ENCODE measurements at places on chromosomes 12 and 14.

GRCh38 chr14:92998946-92999345 lies 76.0 kb downstream of the CHGA start:
- no peak for DNase-seq

- DNase-seq = peak; percentile 69
These were observed 38.3 kb downstream of the ATF7IP start for GRCh38 chr12:14403711-14404196.

GRCh38 chr12:7161811-7162210 lies 27.7 kb upstream of the PEX5 start:
- DNase-seq = no peak

GRCh38 chr14:100737526-100737925 lies 10.8 kb downstream of the DLK1 start:
- no peak for DNase-seq

DNA sequence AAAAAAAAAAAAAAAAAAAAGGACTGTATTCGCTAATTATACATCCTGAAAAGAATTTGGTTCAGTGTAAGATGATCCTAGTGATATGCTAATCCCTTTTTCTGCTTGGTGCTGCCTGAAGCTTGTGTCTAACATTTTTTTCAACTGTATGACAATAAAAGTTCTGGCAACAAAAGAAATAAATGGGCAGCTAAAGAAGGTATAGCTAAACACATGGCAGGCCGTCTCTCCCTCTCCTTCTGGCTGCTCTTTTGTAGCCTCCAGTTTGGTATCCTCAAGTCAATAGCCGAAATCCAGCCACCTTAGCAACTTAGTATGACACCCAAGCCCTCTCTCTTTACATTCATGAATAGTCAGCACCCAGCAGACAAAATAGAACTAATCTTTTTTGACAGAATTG lies 198.3 kb upstream of the OTX2 start:
- no peak for DNase-seq

GRCh38 chr12:94792693-94793092 lies 142.3 kb upstream of the TMCC3 start:
- no peak for DNase-seq

- DNase-seq = no peak
These were observed 99.9 kb downstream of the PPM1H start for GRCh38 chr12:62834971-62835547.

DNA sequence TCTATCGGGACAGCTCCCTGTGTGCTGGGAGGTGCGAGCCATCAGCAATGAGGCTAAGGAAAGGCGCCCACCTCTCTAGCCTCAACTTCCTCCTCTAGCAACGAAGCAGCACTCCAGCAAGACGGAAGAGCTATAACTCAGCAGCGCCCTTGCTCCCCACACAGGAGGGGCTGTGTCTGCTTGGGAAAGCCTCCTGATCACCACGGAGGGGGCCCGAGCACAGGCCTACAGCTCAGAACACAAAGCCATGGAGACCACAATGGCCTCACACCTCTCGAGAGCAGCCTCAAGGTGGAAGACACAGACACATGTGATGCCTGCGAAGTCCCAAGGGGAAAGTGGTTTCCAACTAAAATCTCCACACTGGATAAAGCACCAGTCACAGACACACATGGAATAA lies 60.4 kb downstream of the CDC42BPB start:
- DNase-seq = no peak
